ENCODE measurements at places on chromosomes 11 and 22. TPM values are rescaled to one million over a fixed set of nuclear protein-coding genes. Genes with fewer than 3 reads are reported as not detected.

DNA sequence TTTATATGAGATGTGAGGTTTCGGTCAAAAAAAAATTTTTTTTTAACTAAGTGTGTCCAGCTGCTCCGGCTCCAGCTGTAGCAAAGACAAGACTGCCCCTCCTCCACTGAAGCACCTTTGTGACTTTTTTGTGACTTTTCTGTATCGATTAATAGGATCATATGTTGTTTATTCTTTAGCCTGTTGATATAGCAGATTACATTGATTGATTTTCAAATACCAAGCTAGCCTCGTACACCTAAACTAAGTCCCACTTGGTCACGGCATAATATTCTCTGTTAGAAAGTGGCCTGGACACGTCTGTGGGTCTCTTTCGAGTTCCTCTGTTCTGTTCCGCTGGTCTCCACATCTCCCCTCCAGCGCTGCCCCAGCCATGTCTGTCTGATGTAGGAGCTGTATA, 126.8 kb downstream of the IGLL1 start:
- DNase-seq = no peak

GRCh38 chr11:43942662-43943371, 380 bp downstream of the C11orf96 start:
- no peak for DNase-seq

- no peak for DNase-seq
Measured at GRCh38 chr22:25196326-25196725, 3.3 kb upstream of the CRYBB3 start.

RAG2 gene
- not detected for total RNA-seq

P2RY6 gene
- 0.26 TPM for total RNA-seq

GAS2 gene
- 1.8 TPM for total RNA-seq

CRYBA4 gene
- not detected for total RNA-seq
